ENCODE measurements at places on chromosomes 6 and 20.
A peak's percentile ranks its signal among the peaks of the same experiment; 100 is the strongest.

DNA sequence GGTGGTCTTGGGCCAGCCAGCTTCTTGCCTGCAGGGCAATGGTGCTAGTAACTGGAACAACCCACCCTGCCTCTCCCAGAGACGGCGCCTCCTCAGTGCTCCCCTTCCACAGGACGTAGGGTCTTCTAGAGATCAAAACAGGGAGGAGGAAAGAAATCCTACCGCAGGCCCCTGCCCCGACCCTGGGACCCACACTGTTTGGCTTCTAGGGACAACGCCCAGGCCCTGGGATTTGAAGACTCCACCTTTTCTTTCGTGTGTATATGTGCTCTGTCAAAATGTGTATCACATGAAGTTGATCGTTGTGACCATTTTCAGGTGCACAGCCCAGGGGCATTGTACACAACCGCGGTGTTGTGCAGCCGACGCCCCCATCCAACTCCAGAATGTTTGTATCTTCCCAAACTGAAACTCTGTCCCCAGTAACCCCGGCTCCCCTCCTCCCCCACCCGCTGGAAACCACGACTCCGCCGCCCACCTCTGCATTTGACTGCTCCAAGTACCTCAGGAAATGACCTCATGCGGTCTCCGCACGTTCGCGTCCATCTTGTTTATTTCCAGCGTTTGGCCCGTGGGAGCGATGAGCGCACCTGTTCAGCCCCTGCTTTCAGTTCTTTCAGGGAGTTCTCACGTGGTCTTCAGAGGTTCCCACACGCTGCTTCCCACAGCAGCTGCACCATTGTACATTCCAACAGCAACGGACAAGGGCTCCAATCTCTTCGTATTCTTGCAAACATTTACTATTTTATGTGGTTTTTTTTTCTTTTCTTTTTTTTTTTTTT, 3.4 kb upstream of the BHLHE23 start:
- DNase-seq = no peak

GRCh38 chr6:137304020-137304780, 85.0 kb upstream of the IFNGR1 start:
- DNase-seq = no peak

- no peak for DNase-seq
Observed at GRCh38 chr6:150233843-150234269, 91.0 kb downstream of the PPP1R14C start.

DNA sequence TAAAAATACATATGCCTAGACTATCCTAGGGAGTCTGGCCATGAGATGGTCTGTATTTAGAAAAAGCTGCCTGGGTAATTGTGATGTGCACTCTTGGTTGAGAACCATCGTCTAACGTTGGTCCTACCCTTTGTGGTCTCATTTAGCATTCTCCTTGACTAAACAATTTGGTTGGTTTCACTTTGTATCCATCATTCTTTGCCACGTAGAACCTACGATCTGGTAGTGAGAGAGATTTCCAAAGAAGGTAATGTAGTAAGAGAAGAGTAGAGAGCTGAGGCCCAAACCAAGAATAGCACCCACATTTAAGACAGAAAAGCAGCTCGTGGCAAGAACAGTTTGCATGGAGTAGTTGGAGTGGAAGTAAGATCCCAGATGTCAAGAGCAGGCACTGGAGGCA, 219.8 kb downstream of the TMEM200A start:
- DNase-seq = no peak

- DNase-seq = peak; percentile 92
Observed at GRCh38 chr20:31835977-31836852, 9.2 kb downstream of the FOXS1 start.

DNA sequence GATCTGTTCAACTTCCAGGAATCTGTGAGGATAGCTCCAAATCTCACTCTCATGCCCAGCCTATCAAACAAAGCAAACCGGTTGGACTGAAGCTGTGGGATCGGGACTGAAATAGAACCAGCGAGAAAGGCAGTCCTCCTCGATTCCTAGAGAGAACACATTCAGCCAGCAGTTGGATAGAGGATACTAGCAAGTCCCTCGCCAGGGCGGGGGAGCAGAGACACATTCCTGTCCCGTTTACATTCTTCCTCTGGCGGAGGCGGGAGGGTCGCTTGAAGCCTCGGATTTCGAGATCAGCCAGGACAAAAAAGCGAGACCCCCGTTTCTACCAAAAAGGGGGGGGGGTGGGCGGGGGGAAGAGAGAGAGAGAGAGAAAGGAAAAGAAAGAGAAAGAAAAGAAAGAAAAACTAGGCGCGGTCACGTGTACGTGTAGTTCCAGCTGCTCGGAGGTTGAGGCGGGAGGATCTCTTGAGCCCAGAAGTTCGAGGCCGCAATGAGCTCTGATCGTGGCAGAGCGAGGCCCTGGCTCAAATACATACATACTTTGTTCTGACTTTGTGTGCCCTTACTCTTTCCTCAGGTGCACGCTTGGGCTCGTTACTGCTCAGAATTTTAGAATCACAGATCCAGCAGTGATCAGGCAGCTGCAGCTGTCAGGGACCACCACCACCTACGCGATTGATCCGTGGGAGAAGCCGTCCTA, 19.5 kb downstream of the ZNF311 start:
- peak; percentile 85 for DNase-seq

DNA sequence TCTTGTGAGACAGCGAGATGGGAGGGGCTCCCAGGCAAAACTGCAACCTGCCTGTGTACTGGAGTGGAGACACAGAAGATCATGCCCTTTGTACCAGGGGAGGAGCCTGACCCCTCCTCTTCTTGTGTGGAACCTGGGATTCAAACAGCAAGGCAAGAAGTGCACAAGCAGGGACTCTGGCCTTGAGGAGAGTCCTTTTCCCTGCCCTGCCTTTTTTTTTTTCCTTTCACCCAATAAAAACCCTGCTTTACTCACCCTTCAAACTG, 251.8 kb upstream of the OPRM1 start:
- DNase-seq = no peak

All from tibial artery (tissue), 4 donors.